ENCODE measurements at places on chromosomes 16 and 17. TPM values are rescaled to one million over a fixed set of nuclear protein-coding genes. Genes with fewer than 3 reads are reported as not detected.

UBE2Z gene
- 123 TPM for total RNA-seq

SHISA9 gene
- 0.07 TPM for total RNA-seq

ALOX15B gene
- total RNA-seq: 0.60 TPM

CDH13 gene
- 0.01 TPM for total RNA-seq

FMNL1 gene
- 30.7 TPM for total RNA-seq

EVI2A gene
- total RNA-seq: not detected

KRT28 gene
- not detected for total RNA-seq

SLFN14 gene
- not detected for total RNA-seq

TK1 gene
- total RNA-seq: 239 TPM
